CD4-positive, alpha-beta T cell treated with Interleukin-1 beta for 1 hour (primary cell): ENCODE measurements at places on chromosomes 12 and 14.

- no peak for DNase-seq
Measured at GRCh38 chr14:61611880-61612630, 83.3 kb upstream of the HIF1A start.

GRCh38 chr12:54364413-54364812 is at the start of gene GPR84:
Gene GPR84 (minus strand): TSS chr12:54364486. CDS start chr12:54363851, 635 bp downstream.
- DNase-seq = peak; percentile 41

GRCh38 chr12:52692254-52692653 is 11.1 kb downstream of the KRT77 start:
- DNase-seq = no peak

GRCh38 chr14:72774141-72774540 is 119.8 kb downstream of the DPF3 start:
- DNase-seq = no peak

DNA sequence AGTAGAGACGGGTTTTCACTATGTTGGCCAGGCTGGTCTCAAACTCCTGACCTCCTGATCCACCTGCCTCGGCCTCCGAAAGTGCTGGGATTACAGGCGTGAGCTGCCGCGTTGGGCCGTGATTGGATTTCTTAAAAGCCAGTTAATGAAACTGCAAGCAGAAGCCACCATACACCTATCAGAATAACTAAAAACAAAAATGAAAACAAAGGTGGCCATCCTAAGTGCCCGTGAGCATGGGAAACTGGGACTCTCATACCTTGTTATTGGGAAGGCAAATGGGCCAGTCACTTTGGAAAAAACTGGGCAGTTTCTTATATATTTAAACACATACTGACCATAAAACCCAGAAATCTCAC is 7.7 kb upstream of the TCTN1 start:
- DNase-seq = no peak

DNA sequence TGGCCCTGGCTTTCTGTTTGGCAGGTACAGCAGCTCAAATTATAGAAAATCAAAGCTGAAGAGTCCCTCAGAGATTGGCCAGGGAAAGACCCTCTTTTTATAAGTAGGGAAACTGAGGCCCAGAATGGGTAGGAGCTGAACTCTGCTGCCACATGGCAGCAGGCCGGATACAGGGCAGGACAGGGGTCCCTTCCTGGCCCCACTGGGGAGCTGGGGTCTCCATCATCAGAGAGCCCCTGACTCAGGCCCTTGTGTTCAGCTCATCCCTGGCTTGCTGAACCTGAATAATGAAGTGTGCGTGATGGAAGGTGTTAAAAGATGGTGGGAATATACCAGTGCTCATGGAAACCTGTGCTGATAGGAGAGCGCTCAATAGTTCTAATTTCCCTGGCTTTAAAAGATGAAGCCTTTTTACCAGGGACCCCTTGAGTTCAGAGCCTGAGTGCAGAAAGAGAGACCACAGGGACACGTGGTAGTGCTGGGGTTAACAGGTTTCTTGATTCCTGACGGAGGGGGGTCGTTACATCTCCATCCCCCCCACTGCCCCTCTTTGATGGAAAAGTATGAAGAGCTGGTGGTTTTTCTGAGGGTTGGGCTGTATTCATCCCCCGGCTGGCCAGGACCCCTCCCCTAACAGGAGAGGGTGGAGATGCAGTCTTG is 4.4 kb downstream of the DLK1 start:
- DNase-seq = no peak

GRCh38 chr14:92970271-92970670 is 47.3 kb downstream of the CHGA start:
- DNase-seq = no peak

GRCh38 chr12:66813137-66813892 is 134.4 kb upstream of the GRIP1 start:
- DNase-seq = no peak

GRCh38 chr12:124703856-124704255 is 136.4 kb upstream of the NCOR2 start:
- DNase-seq = no peak

DNA sequence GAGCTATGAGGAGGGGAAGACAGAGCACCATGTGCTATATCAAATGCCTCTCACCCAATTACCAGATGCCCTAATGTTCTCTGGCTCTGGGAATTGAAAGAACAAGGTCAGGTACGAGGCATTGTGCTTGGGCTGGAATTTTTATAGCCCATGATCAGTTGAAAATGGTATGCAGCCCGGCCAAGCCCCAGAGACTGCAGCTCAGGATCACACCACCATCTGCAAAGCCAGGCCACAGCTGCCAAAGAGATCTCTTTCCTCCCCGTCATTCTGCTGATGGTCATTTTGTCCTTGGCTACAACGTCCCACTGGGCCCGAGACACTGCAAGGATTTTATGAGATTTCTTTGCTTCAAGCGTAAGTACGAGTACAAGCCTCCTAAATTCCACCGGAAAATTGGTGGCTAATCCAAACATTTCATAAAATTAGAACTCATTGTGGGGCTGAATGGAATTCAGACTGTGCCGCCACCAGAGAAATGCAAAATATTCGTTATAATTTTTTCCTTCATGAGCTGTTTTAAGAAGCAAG is 15.1 kb downstream of the NUAK1 start:
- no peak for DNase-seq

DNA sequence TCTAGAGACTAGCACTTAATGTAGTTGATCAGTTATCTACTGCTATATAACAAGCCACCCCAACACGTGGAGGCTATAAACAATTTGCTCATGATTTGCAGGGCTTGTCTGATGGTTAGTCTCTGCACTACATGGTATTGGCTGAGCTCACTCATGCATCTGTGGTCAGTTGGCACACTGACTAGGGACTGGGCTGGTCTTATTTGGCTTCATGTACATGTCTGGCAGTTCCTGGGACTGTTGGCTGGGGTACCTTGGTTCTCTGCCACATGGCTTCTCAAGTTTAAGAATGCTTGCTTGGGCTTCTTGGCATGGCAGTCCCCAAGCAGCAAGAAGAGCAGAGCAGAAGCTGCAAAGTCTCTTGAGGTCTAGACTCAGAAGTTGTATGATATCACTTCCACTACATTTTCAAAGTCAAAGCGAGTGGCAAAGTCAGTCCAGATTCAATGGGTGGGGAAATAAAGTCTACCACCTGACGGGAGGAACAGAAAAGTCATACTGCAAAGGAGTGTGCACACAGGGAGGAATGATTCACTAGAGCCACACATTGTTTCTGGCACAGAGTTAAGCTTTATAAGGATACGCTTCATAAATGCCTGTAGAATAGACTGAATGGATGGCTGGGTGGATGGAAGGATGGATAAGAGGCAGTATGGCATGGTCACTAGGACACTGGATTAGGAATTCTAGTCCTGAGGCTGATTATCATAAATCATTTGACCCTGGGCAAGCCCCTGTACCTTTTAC is 44.8 kb upstream of the PTHLH start:
- DNase-seq = no peak

DNA sequence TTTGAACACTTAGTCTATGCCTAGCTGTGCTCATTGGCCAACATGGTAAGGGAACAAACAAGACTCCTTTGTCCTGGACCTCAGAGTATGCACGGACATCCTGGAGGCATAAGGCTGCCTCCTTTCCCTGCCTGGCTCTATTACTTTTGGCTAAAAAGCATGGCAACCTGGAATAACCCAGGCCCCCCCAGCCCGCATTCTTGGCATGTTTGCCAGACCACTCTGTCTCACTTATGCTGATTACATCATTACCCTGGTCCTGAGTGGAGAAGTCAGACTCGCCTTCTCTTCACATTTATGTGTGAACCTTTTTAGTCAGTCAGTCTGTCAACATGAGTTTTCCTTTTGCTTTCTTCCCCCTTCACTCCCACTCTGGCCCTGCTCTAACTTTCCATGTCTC is 58.0 kb upstream of the ELK3 start:
- DNase-seq = no peak

GRCh38 chr14:68328509-68328908 is 464.4 kb downstream of the ZFP36L1 start:
- no peak for DNase-seq

DNA sequence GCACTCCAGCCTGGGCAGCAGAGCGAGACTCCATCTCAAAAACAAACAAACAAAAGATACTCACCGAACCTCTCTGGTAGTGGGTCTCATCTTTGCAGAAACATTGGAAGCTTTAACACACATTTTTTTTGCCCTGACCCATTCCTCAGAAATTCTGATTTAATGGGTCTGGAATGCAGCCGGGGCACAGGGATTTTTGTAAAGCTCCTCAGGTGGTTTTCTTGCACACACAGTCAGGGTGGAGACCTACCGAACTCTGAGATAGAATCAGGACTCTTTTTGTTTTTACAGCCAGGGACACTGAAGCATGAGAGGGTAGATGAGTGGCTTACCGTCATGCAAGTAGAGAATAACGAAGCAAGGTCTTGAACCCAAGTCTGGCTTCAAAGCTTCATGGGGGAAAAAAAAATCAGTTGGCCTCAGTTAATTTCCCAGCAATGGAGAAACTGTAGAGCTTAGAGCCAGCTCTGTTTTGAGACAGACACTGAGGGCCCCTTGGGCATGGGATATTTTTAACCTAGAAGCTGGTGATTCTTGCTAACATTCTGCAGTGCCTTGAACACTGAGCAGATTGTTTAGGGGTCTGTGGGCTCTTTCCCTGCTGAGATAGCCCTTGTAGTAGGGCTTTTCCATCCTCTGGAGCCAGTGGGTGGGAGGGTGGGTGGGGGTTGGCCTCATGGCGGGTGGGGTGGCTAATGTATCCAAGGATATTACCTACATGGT is 4.8 kb downstream of the RNU4-2 start:
- DNase-seq = no peak

DNA sequence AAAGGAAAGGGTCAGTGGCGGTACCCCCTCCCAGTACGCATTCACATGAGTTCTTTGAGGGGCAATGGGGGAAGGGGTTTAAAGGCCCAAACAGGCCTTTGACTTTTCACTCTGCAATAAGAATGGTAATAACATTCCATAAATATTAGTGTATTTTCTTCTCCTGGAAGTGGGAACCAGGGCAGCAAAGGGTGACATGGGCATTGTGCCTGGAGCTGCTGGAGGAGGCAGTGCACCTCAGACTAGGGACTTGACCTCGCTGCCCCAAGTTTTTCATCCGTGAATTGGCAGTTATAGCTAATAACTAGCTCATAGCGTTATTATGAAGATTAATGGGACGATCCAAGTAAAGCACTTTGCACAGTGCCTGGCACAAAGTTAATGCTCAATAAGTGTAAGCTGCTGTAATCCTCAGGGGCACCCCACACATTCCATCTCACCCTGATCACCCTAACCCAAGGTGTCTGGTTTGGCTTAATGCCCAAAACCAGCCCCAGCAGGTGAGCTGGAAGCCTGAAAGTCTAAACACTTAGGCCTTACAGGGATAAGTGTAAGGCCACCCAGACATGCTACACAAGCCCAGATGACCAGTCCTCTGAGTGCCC is 2.8 kb upstream of the KCNH3 start:
- DNase-seq = no peak

- no peak for DNase-seq
Measured at GRCh38 chr12:75560167-75560566, 48.8 kb upstream of the KRR1 start.

DNA sequence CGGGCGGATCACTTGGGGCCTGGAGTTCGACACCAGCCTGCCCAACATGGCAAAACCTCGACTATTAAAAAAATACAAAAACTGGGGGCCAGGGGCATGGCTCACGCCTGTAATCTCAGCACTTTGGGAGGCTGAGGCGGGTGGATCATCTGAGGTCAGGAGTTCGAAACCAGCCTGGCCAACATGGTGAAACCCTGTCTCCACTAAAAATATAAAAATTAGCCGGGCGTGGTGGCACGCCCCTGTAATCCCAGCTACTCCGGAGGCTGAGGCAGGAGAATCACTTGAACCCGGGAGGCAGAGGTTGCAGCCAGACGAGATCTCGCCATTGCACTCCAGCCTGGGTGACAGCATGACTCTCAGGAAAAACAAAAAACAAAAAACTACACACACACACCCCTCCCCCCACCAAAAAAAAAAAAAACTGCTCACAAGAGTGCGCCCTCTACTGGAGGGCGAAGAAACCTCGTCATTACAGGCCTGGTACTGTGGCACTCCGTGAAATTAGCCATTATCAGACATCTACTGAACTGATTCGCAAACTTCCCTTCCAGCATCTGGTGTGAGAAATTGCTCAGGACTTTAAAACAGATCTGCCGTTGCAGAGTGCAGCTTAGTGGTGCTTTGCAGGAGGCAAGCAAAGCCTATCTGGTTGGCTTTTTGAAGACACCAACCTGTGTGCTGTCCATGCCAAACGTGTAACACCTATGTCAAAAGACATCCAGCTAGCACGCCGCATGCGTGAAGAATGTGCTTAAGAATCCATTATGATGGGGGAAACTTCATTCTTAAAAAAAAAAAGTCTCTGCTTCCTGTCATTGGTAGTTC is 7.7 kb downstream of the PPP1R3E start:
- DNase-seq = peak; percentile 73

DNA sequence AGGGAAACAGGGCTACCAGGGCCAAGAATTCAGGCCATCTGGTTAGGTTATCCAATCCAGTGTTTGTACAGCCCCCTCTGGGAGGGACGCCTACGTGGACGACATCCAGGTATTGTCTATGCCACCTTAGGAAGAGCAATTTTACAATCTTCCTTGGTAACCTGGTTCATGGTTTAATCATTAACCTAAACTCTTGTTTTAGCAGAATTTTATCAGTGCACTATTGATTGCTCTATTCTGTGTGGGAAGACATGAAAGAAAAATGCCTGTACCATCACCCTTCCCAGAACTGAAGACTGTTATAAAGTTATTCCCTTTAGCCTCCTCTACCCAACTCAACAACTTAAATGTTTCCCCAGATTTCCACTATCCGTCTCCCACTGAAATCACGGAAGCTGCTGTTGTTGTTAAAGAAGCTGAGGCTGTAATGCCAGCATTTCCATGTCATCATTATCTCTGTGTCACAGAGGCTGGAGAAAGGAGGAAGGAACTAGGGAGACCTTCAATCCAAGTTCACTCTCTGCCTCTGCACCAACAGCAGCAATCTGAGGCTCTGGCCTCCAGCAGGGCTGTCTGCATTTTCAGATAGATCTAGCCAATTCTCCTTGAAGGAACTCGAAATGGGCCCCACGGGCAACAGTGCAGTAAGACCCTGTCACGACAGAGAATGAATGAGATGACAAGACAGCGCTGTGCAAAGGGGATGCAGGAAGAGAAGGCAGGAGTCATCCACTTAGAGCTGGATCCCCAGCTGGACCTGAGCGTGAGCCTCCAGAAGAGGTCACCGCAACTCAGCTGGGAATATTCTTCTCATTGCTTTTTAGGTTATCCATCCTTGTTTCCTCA is 183.4 kb upstream of the GZMB start:
- no peak for DNase-seq

DNA sequence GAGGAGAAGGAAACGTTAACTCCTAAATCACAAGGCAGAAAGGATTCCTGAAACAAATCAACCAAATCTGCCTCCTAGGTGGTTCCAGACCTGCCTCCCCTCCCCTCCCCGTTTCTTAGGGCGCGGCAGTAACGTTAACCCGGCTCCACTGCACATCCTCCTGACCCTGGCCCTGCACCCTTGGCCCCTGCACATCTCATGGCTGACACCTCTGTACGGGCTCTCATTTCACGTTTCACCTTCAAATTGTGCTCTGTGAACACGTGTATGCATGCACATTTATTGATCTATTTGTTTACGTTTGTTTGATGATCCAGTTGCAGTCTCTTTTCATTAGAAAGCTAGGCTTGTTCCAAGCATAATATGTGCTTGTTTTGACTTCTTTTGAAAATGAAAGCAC is 358.1 kb downstream of the ADGRD1 start:
- no peak for DNase-seq
